ENCODE measurements at places on chromosomes 7 and 10.

DNA sequence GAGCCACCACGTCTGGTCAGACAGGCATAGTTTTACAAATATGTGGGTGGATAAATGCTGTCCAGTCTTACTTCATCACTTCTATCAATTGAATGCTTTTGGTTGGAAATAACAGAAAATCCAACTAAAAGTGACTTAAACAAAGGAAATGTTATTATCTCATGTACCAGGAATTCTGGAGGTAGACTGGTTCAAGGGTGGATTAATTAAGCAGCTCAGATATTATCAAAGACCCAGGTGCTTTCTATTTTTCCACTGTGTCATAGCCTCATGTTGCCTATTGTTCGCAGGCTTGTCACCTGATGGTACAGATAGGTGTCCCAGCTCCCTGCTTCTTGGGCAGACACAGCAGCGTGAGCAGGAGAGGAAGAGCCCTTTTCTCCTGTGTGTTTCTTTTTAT lies 156.1 kb upstream of the CTBP2 start:
- no peak for DNase-seq

GRCh38 chr7:157058701-157059100 lies 48.2 kb upstream of the MNX1 start:
- DNase-seq = no peak

DNA sequence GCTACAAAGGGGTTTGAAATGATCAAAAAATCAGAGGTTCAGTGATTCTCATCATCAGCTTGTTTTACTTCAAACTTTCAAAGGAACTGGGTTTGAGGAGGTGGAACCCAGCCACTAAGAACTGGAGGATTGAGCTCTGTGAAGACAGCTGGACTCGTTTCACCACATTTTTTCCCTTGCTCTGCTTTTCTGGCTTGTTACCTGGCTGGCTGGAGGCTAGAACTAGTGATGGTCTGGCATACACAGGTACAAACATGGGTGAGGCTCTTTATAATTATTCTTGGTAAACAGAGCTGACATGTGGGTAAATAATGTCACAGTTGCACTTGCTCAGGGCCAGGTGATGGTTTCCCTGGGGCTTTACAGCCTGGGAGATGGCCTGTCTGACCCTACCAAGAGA lies 352.5 kb downstream of the FGFR2 start:
- no peak for DNase-seq

GRCh38 chr10:80540981-80541750 lies 3.5 kb downstream of the SH2D4B start:
- DNase-seq = no peak

DNA sequence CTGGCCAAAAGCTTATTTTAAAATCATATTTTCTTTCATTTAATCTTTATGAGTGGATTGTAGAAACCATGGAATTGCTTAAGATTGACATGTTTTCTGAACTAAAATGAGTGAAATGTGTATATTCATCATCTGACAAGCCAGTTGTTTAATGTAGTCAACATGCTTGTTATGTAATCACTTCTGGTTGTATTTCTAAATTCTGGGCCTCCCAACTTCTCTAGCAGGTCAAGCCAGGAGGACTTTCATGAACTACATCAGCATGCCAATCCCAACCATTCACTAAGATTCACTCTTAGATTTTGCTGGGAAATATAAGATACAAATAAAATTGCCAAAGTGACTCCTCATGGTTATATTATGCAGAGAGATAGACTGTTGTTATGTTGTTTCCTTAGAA lies 21.1 kb upstream of the MAP3K8 start:
- no peak for DNase-seq

GRCh38 chr7:152899548-152900109 lies 140.1 kb downstream of the ACTR3B start:
- DNase-seq = no peak

GRCh38 chr7:94088560-94088959 lies 84.4 kb upstream of the BET1 start:
- no peak for DNase-seq

DNA sequence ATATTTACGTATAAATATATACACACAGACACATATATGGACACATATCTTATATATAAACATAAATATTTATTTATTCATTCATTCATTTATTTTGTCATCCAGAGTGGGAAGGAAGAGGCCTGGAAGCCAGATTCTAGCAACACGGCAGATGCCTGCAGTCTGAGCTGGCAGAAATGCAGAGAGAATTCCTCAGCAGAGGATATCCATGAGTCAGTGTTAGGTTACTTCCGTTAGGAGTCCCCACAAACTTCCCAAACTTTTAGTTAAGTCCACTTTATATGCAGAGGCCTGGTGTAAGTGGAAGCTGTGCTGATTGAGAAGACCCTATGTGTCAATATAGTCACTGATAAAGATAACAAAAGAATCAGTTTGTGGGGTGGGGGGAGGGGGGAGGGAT lies 89.6 kb downstream of the PPP1R17 start:
- DNase-seq = no peak
